ENCODE measurements at places on chromosomes 2 and 18.

DNA sequence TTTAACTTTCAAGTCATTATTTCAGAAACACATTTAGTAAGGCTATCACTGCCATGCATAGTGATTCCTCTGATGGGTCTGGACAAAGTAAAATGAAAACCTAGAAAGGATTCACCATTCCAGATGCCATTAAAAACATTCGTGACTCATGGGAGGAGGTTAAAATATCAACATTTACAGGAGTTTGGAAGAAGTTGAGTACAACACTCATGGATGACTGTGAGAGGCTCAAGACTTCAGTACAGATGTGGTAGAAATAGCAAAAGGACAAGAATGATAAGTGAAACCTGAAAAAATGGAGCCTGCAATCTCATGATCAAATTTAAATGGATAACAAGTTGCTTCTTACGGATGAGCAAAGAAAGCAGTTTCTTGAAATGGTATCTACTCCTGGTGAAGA lies 5.8 kb upstream of the TWSG1 start:
- DNase-seq = no peak

DNA sequence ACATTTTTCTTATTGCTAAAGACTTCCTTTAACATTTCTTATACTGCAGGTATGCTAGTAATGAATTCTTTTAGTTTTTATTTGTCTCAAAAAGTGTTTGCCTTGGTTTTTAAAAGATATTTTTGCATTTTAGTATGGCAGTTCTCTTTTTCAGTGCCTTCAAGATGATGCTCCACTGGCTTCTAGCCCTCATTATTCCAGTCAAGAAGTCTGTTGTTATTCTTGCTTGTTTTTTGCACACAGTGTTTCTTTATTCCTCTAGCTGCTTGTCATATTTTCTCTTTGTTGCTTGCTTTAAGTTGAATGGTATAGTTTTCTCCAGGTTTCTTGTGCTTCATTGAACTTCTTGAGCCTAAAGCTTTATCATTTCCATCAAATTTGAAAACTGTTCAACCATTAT lies 158.0 kb upstream of the SPHKAP start:
- no peak for DNase-seq

DNA sequence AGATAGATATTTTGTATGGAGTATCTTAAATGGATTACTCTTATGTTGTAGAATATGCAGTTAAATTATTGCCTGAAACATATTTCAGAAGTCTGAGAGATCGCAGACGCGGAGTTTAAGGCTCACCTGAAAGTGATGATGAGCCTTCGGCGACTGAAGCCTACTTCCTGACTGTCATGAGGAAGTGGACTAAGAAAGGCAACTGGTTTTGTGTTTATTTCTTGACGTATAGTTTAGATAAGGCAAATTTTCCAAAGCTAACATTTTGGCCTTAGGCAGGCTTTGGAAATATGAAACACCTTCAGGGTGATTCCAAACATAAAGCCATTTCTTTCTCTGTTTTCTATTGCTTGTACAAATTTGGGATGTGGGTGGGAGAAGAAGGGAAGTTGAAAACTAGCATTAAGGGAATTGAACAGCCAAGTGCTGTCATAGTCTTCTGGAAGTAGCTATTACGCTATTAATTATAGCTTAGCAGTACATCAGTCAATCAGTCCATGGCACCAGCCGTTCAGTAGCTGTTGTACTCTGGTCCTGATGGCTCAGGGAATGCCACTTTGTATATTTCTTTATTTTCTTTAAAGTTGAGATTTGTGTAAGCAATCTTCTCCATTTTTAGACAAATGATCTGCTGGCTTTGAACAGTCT lies 1.5 kb downstream of the GRHL1 start:
- no peak for DNase-seq

- DNase-seq = peak; percentile 16
These were observed 63.6 kb upstream of the FZD5 start for GRCh38 chr2:207833251-207833751.

DNA sequence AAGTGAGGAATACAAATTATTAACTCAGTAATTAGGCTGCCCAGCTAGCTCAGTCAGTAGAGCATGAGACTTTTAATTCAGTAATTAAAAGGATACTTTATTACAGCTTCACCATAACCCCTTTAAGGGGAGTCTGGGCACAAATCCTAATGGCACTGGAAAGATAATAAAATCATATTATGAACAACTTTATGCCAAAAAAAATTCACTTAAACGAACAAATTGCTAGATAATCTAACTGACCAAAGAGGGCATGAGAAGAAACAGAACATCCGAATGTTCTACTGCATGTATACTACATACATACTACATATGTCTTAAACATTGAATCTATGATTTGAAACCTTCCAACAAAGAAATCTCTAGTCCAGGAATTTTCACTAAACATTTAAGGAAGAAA lies 159.5 kb downstream of the CYP26B1 start:
- DNase-seq = no peak

- DNase-seq = no peak
These were observed 497.8 kb upstream of the MYT1L start for GRCh38 chr2:2828774-2829368.

GRCh38 chr18:67241299-67241698 lies 275.2 kb downstream of the DSEL start:
- DNase-seq = no peak

- DNase-seq = no peak
These were observed at the start of gene KCNJ3 for GRCh38 chr2:154698296-154698720. KCNJ3 (plus strand) TSS chr2:154698695; CDS start chr2:154698776, 81 bp downstream.

DNA sequence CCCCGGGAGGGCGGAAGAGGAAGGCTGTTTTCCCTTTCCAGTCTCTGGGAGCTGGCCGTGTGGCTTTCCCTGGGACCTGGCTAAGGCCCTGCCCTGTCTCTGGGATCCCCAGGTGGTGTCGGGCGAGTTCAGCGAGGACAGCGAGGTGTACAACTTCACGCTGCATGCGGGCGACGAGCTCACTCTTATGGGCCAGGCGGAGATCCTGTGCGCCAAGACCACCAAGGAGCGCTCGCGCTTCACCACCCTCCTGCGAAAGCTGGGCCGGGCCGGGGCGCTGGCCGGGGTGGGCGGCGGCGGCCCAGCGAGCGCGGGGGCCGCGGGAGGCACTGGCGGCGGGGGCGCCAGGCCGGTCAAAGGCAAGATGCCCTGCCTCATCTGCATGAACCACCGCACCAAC lies 11.2 kb downstream of the GAREM2 start:
- no peak for DNase-seq

DNA sequence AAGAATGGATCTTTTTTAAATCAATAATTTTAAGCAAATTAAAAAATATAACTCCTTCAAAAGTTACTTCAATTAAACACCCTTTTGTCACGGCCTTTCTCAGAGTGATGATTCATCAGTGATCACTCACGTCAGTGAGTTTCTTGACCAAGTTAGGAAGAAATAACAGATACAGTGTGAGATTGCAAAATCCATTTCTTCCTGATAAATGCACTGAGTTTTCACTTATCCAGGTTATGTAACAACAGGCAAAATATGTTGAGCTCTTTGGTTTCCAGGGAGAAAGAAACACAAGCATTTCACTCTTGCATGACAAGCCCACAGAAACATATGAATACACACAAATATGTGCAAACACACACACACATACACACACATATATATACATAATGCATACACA lies 195.9 kb upstream of the CYRIA start:
- DNase-seq = peak; percentile 30

DNA sequence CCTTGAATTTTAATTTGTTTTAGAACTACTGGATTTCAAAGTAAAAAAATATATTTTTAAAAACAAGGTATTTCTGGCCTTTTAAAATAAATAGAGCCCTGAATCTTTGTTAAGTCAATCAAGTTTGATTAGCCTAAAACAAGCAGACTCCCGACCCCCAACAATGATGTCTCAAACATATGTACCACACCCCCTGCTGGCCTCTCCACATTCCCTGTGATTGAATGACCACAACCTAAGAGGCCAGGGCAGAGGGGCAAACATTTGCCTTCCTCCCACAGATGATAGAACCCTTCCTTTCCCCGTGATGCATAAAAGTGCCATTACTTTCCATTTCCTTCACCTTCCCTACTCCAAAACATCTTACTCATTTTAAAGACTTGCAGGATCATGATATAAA lies 130.9 kb downstream of the STK39 start:
- DNase-seq = peak; percentile 7
